ENCODE measurements at places on chromosomes 5 and 9. TPM values are rescaled to one million over a fixed set of nuclear protein-coding genes. Genes with fewer than 3 reads are reported as not detected.

GRCh38 chr5:155254399-155254798, 240.8 kb downstream of the KIF4B start:
- no peak overlapping the region for H3K4me3 ChIP-seq
- H3K4me1 ChIP-seq = no peaks in the 10 kb centered on the region
- H3K36me3 ChIP-seq = no peaks in the 10 kb centered on the region

DNA sequence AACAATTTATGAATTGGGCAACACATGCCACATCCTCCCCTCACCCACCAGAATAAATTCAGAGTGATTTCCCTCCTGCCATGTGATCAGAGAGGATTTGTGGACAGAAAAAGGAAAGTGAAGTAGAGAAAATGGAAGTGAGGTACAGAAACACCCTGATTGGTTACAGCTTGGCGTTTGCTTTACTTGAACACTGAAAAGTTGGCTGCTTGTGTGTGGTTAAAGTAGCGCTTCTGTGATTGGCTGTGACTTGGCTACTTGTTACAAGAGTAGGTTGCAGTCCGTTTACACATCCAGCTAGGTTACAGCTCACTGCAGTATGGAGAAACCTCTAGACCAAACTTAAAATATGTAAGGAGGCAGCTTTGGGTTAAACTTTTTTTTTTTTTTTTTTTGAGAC, 205.2 kb upstream of the ZNF608 start:
- H3K27ac ChIP-seq = no peak overlapping the region
- no peaks in the 10 kb centered on the region for H3K27me3 ChIP-seq
- no peak overlapping the region for H3K4me3 ChIP-seq
- no peak for DNase-seq
- no peaks in the 10 kb centered on the region for H3K4me1 ChIP-seq
- H3K36me3 ChIP-seq = no peaks in the 10 kb centered on the region

EFNA5 gene
- total RNA-seq = not detected

GRCh38 chr5:131533836-131534235, 101.2 kb downstream of the RAPGEF6 start:
- peak overlapping the region; percentile 63 for H3K27ac ChIP-seq
- peak overlapping the region; percentile 4 for H3K4me3 ChIP-seq
- no peak for DNase-seq
- peaks cover 79% of the 10 kb centered on the region for H3K4me1 ChIP-seq
- peaks cover 31% of the 10 kb centered on the region for H3K36me3 ChIP-seq

- H3K36me3 ChIP-seq = no peaks in the 10 kb centered on the region
- H3K27me3 ChIP-seq = no peaks in the 10 kb centered on the region
- no peaks in the 10 kb centered on the region for H3K4me1 ChIP-seq
Observed at GRCh38 chr9:26078706-26079105, 400.5 kb upstream of the TUSC1 start.

DNA sequence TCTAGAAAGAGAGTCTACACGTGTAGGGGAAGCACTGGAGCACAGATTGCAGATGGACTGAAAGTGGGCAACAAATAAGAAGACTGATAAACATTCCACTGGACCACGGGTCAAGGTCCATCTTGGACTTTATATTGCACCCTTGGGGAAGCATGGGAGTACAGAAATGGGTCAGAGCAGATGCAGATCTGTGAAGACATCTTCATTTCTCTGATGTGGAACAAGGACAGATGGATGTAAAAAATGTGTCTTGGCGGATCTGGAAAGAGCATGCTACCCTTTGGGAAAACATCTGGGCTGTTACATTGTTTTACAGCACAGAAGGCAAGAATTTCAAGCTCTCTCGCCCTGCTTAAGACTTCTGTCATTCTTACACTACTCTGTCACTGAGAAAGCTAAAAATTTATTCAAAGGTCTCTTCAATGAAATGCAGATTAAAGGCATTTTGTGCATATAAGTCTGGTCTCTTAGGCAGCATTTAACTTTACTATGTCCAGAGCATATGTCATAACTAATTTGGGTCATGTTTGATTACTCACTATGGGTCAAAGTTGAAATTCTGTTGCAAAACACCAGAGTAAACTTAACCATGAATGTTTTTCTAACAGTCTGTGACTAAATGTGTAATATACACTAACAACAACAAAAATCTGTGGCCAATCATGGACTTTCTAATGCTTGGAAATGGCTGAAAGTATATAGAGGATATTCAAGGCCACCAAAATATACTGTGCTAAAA, 756.4 kb upstream of the DMAC1 start:
- H3K27me3 ChIP-seq = no peaks in the 10 kb centered on the region
- H3K4me1 ChIP-seq = no peaks in the 10 kb centered on the region
- H3K27ac ChIP-seq = no peak overlapping the region
- no peak overlapping the region for H3K4me3 ChIP-seq

- peak overlapping the region; percentile 1 for H3K4me3 ChIP-seq
- DNase-seq = peak; percentile 76
- peaks cover 83% of the 10 kb centered on the region for H3K4me1 ChIP-seq
- peak overlapping the region; percentile 75 for H3K27ac ChIP-seq
Observed at GRCh38 chr5:14816999-14817761, 54.4 kb downstream of the ANKH start.

MAP1B gene
- total RNA-seq = 0.26 TPM

GRCh38 chr9:35104586-35104985, 1.7 kb upstream of the STOML2 start:
- no peak overlapping the region for H3K27ac ChIP-seq
- H3K4me1 ChIP-seq = peaks cover 25% of the 10 kb centered on the region
- DNase-seq = no peak
- peaks cover 31% of the 10 kb centered on the region for H3K36me3 ChIP-seq
- no peak overlapping the region for H3K4me3 ChIP-seq

DNA sequence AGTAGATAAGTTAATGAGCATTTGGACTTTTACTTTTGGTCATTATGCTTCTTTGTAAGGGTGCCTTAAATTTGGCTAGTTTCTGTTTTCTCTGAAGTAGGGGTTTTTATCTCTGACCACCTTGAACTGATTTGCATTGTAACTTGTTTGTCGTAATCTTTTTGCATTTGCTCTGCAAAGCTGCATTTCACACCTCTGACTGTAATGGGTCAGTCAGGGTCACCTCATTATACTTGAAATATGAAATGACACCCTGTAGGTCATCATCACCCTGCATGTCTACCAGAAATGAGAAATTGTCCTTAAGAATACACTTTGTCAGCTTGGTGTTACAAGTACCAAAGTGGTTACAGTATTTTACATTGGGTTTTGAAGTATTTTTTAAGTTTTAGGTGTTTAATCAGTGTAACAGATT, 74.0 kb downstream of the KCNN2 start:
- no peaks in the 10 kb centered on the region for H3K4me1 ChIP-seq
- no peak for DNase-seq
- no peak overlapping the region for H3K27ac ChIP-seq
- peaks cover 9% of the 10 kb centered on the region for H3K27me3 ChIP-seq
- H3K4me3 ChIP-seq = no peak overlapping the region
- no peaks in the 10 kb centered on the region for H3K36me3 ChIP-seq

HCN1 gene
- total RNA-seq = not detected

DNA sequence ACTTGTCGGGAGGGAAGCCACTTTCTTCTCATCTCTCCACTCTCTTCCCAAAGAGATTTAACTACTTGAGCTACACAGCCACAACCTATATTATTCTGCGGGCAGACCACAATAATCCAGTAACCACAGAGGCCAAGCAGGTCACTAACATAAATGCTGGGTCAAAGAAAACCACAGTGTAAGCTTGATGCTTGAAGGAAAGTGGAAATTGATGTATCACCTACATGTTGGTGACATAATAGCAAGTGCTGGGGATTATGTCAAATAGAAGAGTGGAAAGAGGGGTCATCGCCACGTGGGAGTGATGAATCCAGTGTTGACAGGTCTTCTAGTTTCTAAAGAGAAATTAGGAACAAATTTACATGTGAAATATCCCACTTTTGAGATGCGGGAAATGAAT, 40.9 kb downstream of the RFK start:
- H3K4me1 ChIP-seq = no peaks in the 10 kb centered on the region
- no peak for DNase-seq
- H3K4me3 ChIP-seq = no peak overlapping the region
- no peaks in the 10 kb centered on the region for H3K27me3 ChIP-seq

DNA sequence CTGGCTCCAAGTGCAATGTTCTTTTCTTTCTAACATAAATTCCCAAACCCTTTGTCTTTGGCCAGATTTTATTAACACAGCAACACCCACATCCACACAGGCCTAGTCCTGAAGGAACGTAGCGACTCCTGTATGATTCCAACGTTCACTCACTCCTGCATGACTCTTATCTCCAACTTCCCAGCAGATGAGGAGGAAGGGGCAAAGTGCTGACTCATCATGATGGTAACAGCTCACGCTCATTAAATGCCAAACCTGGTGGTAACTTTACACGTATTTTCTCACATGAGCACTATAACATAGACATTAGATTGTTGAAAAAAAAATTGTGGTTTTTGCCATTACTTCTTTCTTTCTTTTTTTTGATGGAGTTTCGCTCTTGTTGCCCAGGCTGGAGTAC, 1349.5 kb downstream of the EFNA5 start:
- no peak overlapping the region for H3K4me3 ChIP-seq
- no peaks in the 10 kb centered on the region for H3K4me1 ChIP-seq
- H3K27ac ChIP-seq = no peak overlapping the region
- DNase-seq = no peak

SPAAR gene
- not detected for total RNA-seq

TSLP gene
- total RNA-seq = 0.54 TPM

DNA sequence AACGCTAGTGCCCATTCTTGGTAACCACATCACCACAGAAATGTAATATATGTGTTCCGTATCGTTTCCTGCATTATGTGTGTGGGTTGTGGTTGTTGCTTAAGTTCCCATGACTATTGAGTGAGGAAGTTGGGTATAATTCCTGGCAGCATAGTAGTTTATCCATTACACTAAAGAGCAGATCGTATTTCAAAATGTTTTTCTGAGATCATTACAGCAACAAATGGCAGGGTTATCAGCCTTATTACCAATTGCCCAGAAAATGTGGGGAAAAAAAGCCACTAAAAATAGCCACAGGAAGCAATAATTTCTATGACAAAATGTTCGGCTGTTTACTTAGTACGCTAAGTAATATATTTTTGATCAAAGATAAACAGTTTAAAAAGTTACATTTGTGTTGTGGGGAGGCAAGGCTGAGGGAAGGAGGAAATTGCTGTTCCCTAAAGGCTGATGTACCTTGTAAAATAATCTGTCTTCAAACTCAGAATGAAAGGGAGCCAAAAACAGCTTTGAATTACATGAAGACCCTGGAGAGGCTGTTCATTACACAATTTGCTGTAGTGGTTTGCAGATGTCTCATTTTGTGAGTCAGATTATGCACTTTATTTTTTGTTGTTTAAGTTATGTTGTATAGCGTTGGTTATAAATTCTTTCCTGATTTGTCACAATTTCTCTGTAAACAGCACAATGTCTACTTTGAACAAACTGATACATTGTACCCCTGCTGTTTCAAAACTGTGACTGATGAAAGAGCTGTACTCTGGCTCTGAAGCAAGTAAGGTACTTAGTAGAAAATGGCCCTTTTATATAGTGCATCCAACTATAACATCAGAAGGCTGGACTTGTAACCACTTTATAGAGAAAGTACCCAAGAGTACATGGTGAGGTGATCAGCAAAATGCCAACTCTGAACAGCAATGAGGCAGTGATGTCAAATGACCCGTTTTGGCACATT, 1028.5 kb downstream of the NR2F1-AS1 start:
- H3K36me3 ChIP-seq = no peaks in the 10 kb centered on the region
- H3K27me3 ChIP-seq = no peaks in the 10 kb centered on the region
- no peak for DNase-seq
- no peak overlapping the region for H3K4me3 ChIP-seq

DNA sequence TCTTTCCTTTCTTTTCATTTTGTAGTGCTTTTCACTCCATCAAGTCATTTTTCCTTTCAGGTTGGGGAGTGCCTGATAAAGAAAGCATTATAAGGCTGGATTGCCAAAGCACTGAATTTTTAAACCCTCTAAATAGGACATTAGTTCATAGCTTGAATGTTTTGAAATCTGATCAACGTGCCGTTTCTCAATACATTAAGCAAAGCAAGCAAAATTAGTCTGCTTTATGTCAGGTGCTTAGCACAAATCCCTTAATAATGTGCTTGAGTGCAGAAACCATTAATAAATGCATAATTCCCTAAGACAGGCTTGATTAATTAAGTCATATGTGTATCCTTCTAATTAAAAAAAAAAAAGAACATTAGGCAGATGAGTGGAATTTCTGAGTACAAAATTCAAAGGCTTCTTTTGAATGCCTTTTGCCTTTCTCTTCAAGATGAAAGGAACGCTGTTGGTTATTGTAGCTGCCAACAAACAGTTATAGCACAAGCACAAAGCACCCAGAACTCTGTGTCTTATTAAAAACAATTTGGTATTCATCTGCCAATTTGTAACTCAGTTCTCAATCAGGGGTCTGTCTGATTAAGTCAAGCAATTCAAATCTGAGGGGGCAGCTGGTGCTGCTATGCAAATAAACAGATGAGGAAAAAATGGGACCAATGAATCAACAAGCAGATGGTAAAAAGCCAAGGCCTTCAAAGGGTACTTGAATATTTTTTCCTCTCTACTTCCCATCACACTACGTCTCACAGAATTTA, 233.7 kb downstream of the TLE1 start:
- H3K4me1 ChIP-seq = no peaks in the 10 kb centered on the region
- H3K36me3 ChIP-seq = no peaks in the 10 kb centered on the region
- no peak overlapping the region for H3K27ac ChIP-seq
- DNase-seq = no peak

DNA sequence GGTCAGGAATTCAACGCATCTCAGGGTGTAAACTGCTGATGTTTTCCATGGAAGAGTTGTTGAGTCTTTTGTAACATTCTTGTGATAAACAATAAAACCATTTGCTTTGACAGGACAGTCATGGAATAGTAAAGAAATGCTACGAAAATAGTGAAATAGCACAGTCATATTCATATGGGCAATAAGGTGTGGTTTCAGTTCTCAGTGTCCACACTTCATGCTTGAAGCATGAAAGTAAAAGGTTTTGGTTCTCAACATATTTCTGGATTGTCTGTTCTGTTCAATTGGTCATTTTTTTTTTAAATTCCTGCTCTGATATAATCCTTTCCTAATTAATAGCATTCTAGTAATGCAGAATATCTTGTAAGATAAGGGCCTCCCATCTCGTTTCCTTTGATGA, 467.6 kb upstream of the ZNF608 start:
- H3K27ac ChIP-seq = no peak overlapping the region
- no peaks in the 10 kb centered on the region for H3K36me3 ChIP-seq
- H3K4me1 ChIP-seq = no peaks in the 10 kb centered on the region
- DNase-seq = no peak

GRCh38 chr9:114001410-114001685, 76.8 kb downstream of the AMBP start:
- H3K4me3 ChIP-seq = no peak overlapping the region
- no peak overlapping the region for H3K27ac ChIP-seq
- no peaks in the 10 kb centered on the region for H3K27me3 ChIP-seq
- H3K36me3 ChIP-seq = no peaks in the 10 kb centered on the region
- H3K4me1 ChIP-seq = no peaks in the 10 kb centered on the region

IGFBPL1 gene
- total RNA-seq = not detected

GRCh38 chr9:136848393-136849037, 694 bp upstream of the PHPT1 start:
- peaks cover 10% of the 10 kb centered on the region for H3K4me1 ChIP-seq
- peak overlapping the region; percentile 93 for H3K4me3 ChIP-seq
- H3K27me3 ChIP-seq = peaks cover 14% of the 10 kb centered on the region
- H3K36me3 ChIP-seq = peaks cover 5% of the 10 kb centered on the region
- H3K27ac ChIP-seq = peak overlapping the region; percentile 67
- peak; percentile 69 for DNase-seq

TMEM232 gene
- 0.30 TPM for total RNA-seq
